ENCODE measurements at places on chromosomes 3 and 15.

- DNase-seq, result no peak
These were observed 92.8 kb upstream of the UBE2E1 start for GRCh38 chr3:23712656-23713559.

- DNase-seq, result no peak
These were observed at the start of gene FGF7 for GRCh38 chr15:49423021-49423420. Gene FGF7 (plus strand): TSS chr15:49423242. CDS start chr15:49424298, 1,056 bp downstream.

DNA sequence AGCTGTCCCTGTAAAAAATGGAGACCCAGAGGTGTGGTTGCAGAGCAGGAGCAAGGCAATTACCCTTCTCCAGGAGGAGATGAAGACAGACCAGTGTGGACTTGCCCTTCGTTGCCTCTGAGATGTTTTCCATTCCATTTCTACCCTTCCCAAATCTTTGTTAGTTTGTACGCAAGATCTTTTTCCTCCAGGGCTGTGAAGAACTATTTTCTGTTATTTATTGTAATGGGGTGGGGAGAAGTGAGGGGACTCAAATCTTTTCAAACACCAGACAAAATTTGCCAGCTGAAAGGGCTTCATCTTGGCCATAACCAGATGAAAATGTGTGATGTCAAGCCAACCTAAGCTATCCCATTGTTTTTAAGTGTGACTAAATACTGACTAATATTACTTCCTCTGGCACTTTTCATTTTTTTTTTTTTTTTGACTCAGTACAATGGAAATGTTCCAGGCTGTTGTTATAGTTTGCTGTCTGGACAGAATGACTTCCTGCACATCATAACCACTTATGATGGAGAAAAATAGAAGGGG, 271.3 kb upstream of the TPRG1 start:
- DNase-seq, result no peak

GRCh38 chr3:81440661-81441060, 320.8 kb downstream of the GBE1 start:
- no peak for DNase-seq

GRCh38 chr3:21447476-21448151, 303.4 kb downstream of the ZNF385D start:
- no peak for DNase-seq

DNA sequence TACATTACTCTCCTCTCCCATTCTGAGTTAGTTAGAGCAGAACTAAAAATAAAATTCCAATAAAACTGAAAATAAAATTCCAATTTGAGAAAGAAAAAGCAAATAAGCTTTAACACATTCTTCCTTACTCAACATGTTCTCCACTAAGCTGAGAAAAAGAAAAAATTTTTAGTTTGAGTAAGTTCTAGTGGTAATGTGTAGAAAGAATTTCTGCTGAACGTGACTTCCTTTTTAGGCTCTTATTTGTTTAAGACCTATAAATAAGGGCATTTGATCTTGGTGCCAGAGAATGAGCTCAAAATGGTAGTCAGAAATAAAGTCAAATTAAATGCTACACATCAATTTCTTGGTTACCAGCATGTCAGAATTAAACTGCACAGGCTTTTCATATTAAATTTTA, 57.6 kb upstream of the ABHD10 start:
- no peak for DNase-seq
